HuH-7 (cell line): ENCODE measurements at places on chromosomes 1 and 21.

GRCh38 chr1:24379733-24380315 is 33.8 kb downstream of the STPG1 start:
- no peak for DNase-seq

GRCh38 chr1:115797486-115797885 is 29.0 kb upstream of the CASQ2 start:
- no peak for DNase-seq

GRCh38 chr1:171221665-171222591 is 26.4 kb upstream of the FMO1 start:
- no peak for DNase-seq

DNA sequence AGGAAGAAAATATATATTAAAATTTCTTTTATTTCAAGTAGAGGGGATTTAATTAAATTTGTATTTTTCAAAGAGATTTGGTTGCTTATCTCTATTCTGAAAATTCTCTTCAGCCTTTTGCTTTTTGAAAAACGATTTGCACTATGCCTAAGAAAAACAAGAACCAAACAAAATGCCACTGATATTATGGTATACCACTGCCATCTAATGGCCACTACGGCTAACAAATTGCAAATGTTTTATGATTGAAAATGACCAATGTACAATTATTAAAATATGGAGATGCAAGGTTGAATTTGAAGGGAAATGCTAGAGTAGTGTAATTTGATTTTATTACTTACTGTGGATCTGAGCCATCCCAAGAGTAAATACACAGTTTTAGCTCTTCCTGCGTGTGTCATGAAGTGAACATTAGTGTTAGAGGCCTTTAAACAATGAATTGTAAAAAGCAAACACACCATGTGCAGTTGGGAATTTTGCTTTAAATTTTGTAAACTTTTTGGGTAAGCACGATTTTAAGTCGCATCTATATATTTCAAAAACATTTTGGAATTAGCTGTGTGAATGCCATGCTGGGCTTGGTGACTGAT is 137.4 kb upstream of the USP25 start:
- DNase-seq, result peak; percentile 5

DNA sequence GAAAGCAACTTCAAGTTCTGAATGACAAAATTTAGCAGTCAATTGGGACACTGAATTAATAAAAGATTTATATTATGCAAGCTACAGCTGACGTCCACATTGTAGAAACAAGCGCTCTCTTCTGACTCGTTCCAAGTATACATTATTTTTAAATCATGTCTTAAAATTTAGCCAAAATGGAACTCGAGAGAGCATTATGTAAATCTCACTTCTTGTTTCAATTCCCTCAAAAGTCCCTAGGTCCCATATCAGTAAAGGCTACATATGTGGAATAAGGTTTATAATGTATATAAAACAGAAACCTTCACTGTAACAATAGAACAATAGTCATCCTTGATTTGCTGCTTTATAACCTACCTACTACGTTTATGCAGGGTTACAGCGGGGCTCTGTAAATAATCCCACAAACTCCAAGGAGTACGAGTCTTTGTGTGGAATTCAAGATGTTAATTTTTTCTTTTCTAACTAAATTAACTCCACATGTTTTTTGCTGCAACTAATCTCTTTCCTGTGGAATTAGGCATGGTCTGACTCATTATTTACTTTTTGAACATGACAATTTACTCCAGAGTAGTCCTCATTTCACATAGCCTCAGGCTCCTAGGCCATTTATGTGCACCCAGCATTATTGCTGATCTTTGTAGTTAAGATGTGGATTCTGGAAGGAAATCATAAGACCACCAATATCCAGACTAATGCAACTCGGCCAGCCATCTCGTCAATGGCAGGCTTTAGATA is 785.1 kb downstream of the LTN1 start:
- no peak for DNase-seq

GRCh38 chr1:213415691-213416380 is 364.8 kb downstream of the RPS6KC1 start:
- no peak for DNase-seq

GRCh38 chr1:920521-920920 is 3.2 kb upstream of the SAMD11 start:
- DNase-seq, result no peak

DNA sequence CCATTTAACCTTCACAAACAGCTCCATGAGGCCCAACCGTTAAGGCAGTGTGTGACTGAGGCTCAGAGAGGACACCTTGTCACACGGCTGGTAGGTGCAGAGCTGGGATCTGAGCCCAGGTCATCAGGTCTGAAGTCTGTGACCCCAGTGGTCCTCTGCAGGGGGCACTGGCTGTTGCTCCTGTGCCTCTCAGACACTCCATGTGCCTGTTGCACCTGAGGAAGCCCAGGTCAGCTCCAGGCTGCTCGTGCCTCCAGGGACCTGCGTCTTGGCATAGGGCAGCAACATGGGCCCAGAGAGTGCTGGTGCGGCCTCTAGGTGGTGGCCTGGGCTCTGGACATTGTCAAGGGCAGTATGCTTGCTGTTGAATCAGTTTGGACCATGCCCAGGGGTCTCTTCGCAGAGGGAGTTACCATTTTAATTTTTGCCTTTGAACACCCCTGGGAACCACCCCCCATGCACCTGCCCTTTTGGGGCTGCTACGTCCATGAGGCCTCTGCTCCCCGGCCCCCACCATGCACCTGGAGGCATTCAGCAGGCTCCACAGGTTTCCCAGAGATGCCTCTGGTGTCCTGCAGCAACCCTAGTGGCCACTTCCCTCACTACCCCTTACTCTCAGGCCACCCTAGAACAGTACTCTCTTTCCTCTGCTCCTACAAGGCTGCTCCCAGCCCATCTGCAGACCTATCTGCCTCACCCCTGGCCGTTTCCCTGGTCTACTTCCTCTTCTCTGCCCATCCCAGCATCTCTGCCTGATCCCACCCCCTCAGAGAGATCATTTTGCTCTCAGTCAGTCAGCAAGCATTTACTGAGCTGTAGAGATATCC is 25.2 kb upstream of the EPS8L3 start:
- DNase-seq, result peak; percentile 78

- DNase-seq, result no peak
Measured at GRCh38 chr1:69524015-69524414, 43.7 kb upstream of the LRRC7 start.

DNA sequence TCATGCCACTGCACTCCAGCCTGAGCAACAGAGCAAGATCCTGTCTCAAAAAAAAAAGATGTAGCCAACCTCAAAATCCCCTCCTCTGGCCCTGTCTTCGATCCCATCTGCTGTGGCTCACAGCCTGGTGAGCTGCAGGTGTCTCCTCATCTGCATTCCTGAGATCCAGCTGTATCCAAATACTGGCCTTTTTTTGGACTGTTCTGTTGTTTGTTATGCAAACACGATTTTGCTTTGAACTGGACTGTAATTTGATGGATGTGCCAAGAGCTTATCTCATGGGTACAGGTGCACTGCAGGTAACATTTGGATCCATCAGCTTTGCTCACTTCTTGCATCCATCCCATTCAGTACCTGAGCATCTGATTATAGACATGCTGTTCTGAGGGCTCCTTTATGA is 14.1 kb upstream of the FAM43B start:
- DNase-seq, result no peak

DNA sequence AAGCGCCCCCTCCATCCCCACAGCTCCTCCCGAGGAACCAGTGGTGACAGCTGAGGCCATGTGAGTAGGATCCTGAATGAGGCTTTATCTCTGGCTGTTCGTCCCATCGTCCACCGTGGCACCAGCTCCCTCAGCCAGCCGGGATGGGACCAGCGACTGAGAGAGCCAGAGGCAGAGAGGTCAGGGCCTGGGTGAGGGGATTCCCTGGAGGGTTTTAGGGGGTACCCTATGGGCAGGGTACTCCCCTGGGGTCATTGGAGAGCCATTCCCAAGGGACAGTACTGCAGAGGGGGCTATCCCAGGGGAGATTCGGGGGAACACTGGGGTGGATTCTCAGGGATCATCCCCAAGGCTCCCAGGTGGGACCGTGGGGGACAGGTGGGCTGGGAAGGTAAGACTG is 2.4 kb downstream of the TMEM125 start:
- DNase-seq, result no peak
